WTC11 (cell line): ENCODE measurements at places on chromosomes 3 and 15. TPM values are rescaled to one million over a fixed set of nuclear protein-coding genes. Genes with fewer than 3 reads are reported as not detected.

GRCh38 chr3:146131616-146132410 lies 29.2 kb downstream of the PLOD2 start:
- no peak overlapping the region for H3K4me3 ChIP-seq
- peaks cover 27% of the 10 kb centered on the region for H3K4me1 ChIP-seq
- H3K27me3 ChIP-seq: no peaks in the 10 kb centered on the region
- H3K27ac ChIP-seq: no peak overlapping the region

DNA sequence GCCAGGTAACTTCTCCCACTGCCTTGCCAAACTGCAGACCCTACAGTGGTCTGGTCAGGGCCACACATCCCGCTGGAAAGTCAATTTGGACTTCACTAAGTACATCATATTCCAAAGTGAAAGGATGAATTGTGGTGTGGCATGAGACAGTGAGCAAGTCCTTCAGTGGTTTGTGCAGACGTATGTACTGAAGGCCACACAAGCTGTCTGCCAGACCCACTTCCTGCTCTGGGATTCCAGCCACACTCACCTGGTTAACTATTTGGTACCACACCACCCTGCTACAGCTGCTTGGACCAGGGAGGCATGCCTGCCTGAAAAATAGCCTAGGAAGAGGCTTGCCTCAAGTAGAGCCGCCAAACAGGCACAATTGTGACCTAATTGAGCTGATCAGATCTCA lies 94.1 kb upstream of the STRIT1 start:
- H3K4me1 ChIP-seq: peaks cover 17% of the 10 kb centered on the region
- no peak overlapping the region for H3K27ac ChIP-seq
- no peak for DNase-seq

DNA sequence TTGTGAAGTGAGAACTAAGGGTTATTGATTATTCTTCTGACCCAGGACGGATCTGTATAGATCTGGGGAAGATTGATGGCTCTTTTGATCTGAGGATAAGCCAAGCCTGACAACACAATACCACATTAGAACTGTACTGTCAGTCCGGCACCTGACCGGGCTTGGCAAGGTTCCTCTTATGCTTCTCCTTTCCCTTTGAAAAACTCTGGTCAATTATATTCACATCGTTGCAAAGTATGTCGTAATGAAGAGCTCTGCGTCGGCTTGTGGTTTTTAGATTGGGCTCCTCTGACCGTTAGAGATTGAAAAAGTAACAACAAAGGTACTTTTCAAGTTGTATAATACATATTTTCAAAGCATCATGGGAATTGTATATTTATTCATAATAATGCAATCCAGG lies 389.8 kb downstream of the NR2F2 start:
- peaks cover 15% of the 10 kb centered on the region for H3K27me3 ChIP-seq
- no peak overlapping the region for H3K27ac ChIP-seq
- H3K4me1 ChIP-seq: peaks cover 5% of the 10 kb centered on the region; the same call in 1 of the 2 replicates
- no peaks in the 10 kb centered on the region for H3K36me3 ChIP-seq
- DNase-seq: no peak

- H3K27me3 ChIP-seq: no peaks in the 10 kb centered on the region
- peaks cover 26% of the 10 kb centered on the region for H3K4me1 ChIP-seq
- no peak for DNase-seq
Observed at GRCh38 chr15:51869060-51869421, 39.6 kb downstream of the TMOD3 start.

Gene RBP2
- not detected in 3 replicates for total RNA-seq

Gene SLC22A13
- 0.16 to 0.42 TPM (median 0.30 TPM) in 3 replicates for total RNA-seq

Gene ELL3
- 8.1 to 9.0 TPM (median 8.8 TPM) in 3 replicates for total RNA-seq

Gene PAQR5
- 9.4 to 11.5 TPM (median 11.4 TPM) in 3 replicates for total RNA-seq
